Vagina (tissue), 2 donors: ENCODE measurements at places on chromosomes 6 and 20.

GRCh38 chr20:21147593-21147992 lies 21.7 kb downstream of the KIZ start:
- DNase-seq = no peak

- DNase-seq = no peak
These were observed 113.2 kb downstream of the FNDC1 start for GRCh38 chr6:159282421-159282820.

GRCh38 chr6:6696867-6697531 lies 108.5 kb downstream of the LY86 start:
- DNase-seq = no peak

GRCh38 chr6:149213829-149214228 lies 103.7 kb upstream of the TAB2 start:
- DNase-seq = no peak

- no peak for DNase-seq
These were observed 20.7 kb upstream of the SULF2 start for GRCh38 chr20:47805951-47806350.

DNA sequence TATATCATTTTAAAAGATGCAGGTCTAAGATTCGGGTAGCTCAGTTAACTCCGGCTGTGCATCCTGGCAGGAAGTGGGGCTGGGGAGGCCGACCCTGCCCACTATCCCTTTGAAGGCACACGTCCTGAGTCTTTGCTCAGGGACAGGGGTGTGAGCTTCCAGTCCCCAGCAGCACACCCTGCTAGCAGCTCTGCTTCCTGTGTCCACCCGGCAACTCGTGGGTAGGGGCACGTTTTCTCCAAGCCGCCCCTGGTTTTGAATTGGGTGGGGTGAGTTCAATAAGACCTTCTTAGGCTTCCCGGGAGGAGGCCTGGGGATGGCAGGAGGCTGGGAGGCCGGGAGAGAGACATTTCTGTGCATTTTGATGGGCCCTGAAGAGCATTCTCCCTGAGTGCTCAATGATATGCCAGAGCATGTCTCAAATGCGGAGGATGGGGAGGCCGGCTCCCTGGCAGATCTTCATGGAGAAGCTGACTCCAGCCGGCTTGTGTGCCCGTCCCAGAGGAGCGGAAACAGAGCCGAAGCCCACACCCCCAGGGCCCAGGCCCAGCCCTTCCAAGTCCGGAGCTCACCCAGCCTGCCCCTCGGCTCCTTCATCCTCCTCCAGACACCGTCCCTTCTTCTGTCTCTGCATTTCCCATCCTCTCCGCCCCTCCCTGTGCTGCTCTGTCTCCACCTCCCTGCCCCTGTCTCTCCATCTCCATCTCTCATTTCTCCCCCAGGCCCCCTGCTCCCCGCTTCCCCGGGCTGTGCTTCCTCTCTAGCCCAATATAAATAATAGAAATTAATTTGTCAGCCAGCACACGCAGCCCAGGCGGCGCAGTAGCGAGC lies 36.3 kb upstream of the ZFAND3 start:
- no peak for DNase-seq

DNA sequence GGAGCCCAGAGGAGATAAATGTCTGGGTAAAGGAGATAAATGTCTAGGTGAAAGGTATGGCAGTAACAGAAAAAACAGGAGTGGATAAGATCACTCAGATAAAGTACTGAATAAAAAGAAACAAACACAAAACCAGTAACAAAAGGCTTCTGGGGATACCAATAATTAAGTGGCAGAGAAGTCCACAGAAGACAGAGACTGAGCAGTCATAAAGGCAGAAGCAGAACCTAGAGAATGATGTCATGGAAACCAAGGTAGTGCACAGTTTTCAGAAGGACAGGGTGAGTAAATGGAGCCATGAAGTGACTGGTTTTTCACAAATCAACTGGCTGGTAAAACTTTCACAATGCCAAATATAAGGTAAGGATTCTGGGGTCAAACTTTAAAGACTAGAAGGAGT lies 80.9 kb upstream of the PLN start:
- DNase-seq = no peak

GRCh38 chr20:50138479-50139393 lies 14.8 kb downstream of the PEDS1 start:
- no peak for DNase-seq
